Omental fat pad (tissue), 4 donors: ENCODE measurements at places on chromosomes 6 and 20. TPM values are rescaled to one million over a fixed set of nuclear protein-coding genes. Genes with fewer than 3 reads are reported as not detected.

Gene TMC2
- 0.46 TPM for total RNA-seq

Gene TDRD6
- total RNA-seq, result 0.12 TPM

Gene CRISP1
- not detected for total RNA-seq

Gene HLA-DPA1
- 141 TPM for total RNA-seq

Gene HRH3
- not detected for total RNA-seq

Gene RAMACL
- 10.9 TPM for total RNA-seq

Gene PTCHD4
- 2.2 TPM for total RNA-seq

Gene IFT52
- total RNA-seq, result 17.0 TPM

Gene C4A
- total RNA-seq, result 16.6 TPM

Gene SLC25A27
- total RNA-seq, result 27.6 TPM

Gene KHDC1L
- not detected for total RNA-seq

Gene GLP1R
- total RNA-seq, result not detected

Gene GNAS-AS1
- total RNA-seq, result not detected

Gene DSP
- total RNA-seq, result 6.6 TPM

Gene TXLNB
- 1.0 TPM for total RNA-seq

Gene SIM1
- total RNA-seq, result not detected

Gene MYLK2
- total RNA-seq, result not detected

Gene ME1
- total RNA-seq, result 19.5 TPM

Gene POU5F1
- not detected for total RNA-seq

Gene CCN2
- 129 TPM for total RNA-seq

Gene ARG1
- total RNA-seq, result not detected

Gene ADGRF1
- total RNA-seq, result not detected

Gene CD40
- 33.4 TPM for total RNA-seq

Gene BANF2
- total RNA-seq, result not detected

Gene SCRT2
- not detected for total RNA-seq

Gene BEND6
- not detected for total RNA-seq

Gene ZC2HC1B
- not detected for total RNA-seq

Gene POM121L2
- not detected for total RNA-seq

Gene KCNK16
- total RNA-seq, result not detected
